ENCODE measurements at places on chromosomes 2 and 18. TPM values are rescaled to one million over a fixed set of nuclear protein-coding genes. Genes with fewer than 3 reads are reported as not detected.
A peak's percentile ranks its signal among the peaks of the same experiment; 100 is the strongest.

GRCh38 chr2:20697322-20697934, 30.5 kb downstream of the GDF7 start:
- H3K36me3 ChIP-seq, result peaks cover 3% of the 10 kb centered on the region
- H3K4me3 ChIP-seq, result no peak overlapping the region
- H3K4me1 ChIP-seq, result peaks cover 10% of the 10 kb centered on the region
- DNase-seq, result no peak

- no peak overlapping the region for H3K27ac ChIP-seq
- H3K27me3 ChIP-seq, result peaks cover 15% of the 10 kb centered on the region
- H3K4me1 ChIP-seq, result no peaks in the 10 kb centered on the region
- H3K4me3 ChIP-seq, result no peak overlapping the region
- H3K36me3 ChIP-seq, result no peaks in the 10 kb centered on the region
These were observed 47.7 kb downstream of the OSBPL6 start for GRCh38 chr2:178241844-178242551.

DNA sequence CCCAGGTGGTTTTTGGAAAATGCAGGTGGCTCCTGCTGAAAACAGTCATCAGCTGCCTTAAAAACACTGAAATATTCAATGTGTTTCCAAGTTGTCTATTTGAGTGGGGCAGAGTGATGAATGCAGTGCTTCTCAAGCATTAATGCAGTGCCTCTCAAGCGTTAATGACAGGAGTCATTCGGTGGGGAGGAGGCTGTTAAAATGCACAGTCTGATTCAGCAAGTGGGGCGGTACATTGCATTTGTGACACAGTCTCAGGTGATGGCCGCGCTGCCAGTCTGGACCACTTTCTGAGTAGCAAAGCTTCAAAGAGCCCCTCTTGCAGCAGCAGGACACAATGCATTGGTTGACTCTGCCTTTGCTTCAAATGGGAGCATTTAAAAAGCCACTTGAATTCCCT, 231.4 kb upstream of the RGPD4 start:
- H3K4me3 ChIP-seq, result no peak overlapping the region
- no peaks in the 10 kb centered on the region for H3K4me1 ChIP-seq
- DNase-seq, result no peak

DNA sequence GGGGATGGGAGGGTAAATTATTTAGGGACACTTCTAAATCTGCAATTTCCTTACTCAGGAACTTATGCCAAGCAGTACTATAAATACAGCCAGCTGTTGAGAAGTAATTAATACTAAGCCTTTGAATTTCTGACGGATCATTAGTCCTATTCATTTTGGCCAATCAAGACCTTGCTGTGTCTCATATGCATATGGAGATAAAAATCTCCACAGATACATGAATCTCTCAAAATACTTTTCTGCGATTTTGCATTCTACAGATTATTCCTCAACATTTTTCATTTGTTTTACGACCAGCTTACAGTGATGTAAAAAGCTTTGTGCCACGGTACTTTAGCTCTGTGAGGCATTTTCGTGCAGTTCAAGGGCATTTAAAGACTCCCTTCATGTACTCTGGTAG, 16.7 kb downstream of the LANCL1 start:
- no peak for DNase-seq
- peaks cover 39% of the 10 kb centered on the region for H3K36me3 ChIP-seq
- H3K27ac ChIP-seq, result no peak overlapping the region

DNA sequence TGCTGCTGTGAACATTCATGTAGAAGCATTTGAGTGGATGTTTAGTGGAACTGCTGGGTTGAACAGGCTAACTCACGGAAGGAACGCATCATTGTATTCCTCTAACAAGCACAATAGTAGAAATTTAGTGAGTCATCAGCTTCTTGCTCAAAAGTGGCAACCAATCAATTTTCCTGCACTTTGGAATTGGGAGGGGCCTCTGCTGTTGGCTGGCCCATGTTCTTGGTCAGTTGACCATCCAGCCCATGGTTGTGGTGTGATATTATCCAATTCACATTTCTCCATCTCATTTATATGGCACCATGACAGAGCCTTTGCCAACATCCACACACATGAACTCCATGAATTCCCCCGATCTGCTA, 95.0 kb downstream of the TNFRSF11A start:
- peaks cover 55% of the 10 kb centered on the region for H3K4me1 ChIP-seq
- peak overlapping the region; percentile 64 for H3K4me3 ChIP-seq

- no peak for DNase-seq
- no peaks in the 10 kb centered on the region for H3K36me3 ChIP-seq
- H3K4me1 ChIP-seq, result no peaks in the 10 kb centered on the region
- H3K27me3 ChIP-seq, result no peaks in the 10 kb centered on the region
- H3K4me3 ChIP-seq, result no peak overlapping the region
These were observed 431.5 kb upstream of the MMADHC start for GRCh38 chr2:150019063-150019462.

GRCh38 chr2:42421157-42421485, 60.1 kb upstream of the COX7A2L start:
- no peak overlapping the region for H3K4me3 ChIP-seq
- no peak overlapping the region for H3K27ac ChIP-seq
- peaks cover 9% of the 10 kb centered on the region for H3K4me1 ChIP-seq

DNA sequence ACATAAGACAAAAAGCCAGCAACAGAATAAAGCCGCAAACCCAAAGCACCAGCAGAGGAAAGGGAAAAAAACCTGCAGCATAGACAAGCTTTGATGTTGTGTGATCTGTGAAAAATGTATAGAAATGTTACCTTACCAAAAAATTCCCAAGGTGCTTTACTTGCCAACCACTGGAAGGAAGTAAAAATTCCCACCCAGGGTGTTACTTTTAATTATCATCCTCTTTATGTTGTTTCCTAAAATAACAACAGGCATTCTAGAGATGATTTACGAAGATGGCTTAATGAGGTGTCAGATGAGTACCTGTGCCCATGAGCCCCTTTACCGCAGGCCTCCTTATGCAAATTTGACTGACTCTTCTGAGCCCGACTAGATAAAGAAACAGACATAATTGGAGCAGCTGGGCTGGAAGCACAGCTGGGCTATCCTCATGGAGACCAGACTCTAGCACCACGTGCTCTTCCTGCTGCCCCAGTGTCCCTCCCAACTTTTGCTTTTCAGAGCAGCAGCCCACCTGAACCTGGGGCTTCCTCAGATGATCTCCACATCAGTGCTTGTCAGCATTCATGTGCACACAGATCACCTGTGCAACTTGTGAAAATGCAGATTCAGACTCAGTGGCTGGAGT, 41.5 kb downstream of the SRSF7 start:
- peak; percentile 64 for DNase-seq
- H3K27me3 ChIP-seq, result no peaks in the 10 kb centered on the region
- peak overlapping the region; percentile 52 for H3K4me3 ChIP-seq
- H3K27ac ChIP-seq, result peak overlapping the region; percentile 89

The GCA gene
- 14.4 TPM for total RNA-seq

- no peaks in the 10 kb centered on the region for H3K36me3 ChIP-seq
- DNase-seq, result no peak
- H3K4me1 ChIP-seq, result no peaks in the 10 kb centered on the region
- H3K4me3 ChIP-seq, result no peak overlapping the region
- no peak overlapping the region for H3K27ac ChIP-seq
These were observed 60.5 kb upstream of the PXDN start for GRCh38 chr2:1804865-1805264.

- H3K27ac ChIP-seq, result no peak overlapping the region
- no peak overlapping the region for H3K4me3 ChIP-seq
- peaks cover 3% of the 10 kb centered on the region for H3K4me1 ChIP-seq
- peaks cover 30% of the 10 kb centered on the region for H3K27me3 ChIP-seq
These were observed 11.7 kb upstream of the FHL2 start for GRCh38 chr2:105410554-105410953.

The GKN2 gene
- total RNA-seq, result not detected

- H3K4me3 ChIP-seq, result no peak overlapping the region
- no peaks in the 10 kb centered on the region for H3K4me1 ChIP-seq
- H3K27me3 ChIP-seq, result no peaks in the 10 kb centered on the region
- DNase-seq, result no peak
- H3K36me3 ChIP-seq, result no peaks in the 10 kb centered on the region
These were observed 111.7 kb upstream of the GPC1 start for GRCh38 chr2:240323601-240324291.

- peaks cover 18% of the 10 kb centered on the region for H3K27me3 ChIP-seq
- DNase-seq, result no peak
- H3K4me3 ChIP-seq, result no peak overlapping the region
- no peaks in the 10 kb centered on the region for H3K4me1 ChIP-seq
- no peaks in the 10 kb centered on the region for H3K36me3 ChIP-seq
- no peak overlapping the region for H3K27ac ChIP-seq
These were observed 396.3 kb downstream of the IRS1 start for GRCh38 chr2:226403369-226403768.

The BMP10 gene
- not detected for total RNA-seq

DNA sequence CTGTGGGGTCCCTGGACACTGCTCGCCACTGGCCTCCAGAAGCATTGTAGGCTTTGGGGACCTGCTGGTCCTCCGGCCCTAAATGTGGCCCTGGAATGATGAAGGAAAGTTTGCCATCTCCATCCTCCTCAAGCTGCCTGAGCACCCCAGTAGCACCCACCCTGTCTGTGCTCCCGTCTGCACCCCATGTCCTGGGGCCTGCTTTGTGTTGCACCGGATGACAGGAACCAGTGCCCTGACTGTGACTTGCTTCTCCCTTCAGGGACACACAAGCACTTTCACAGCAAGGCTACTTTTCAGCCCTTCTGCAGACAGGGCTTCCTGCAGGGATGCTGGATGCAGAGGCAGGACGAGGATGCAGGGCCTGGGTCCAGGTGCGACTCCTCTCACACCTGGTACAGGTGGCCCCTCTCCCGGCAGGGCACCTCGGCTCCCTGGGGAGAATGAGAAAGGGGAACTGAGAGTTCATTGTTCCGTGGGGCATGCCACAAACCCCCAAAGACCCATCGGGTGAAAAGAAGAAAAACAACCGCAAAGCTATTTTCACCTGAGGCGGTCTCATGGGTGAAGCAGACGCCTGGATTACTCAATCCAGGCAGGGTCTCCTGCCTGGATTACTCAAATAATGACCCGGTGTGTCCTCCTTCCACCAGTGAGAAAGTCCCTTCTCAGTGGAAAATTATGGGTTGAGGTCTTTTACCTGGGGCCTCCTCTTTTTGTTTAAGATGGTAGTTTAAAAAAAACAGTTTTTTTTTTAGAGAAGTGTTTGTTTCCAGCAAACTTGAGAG, 74.9 kb downstream of the LONRF2 start:
- no peaks in the 10 kb centered on the region for H3K4me1 ChIP-seq
- DNase-seq, result no peak
- H3K27me3 ChIP-seq, result peaks cover 3% of the 10 kb centered on the region
- no peak overlapping the region for H3K4me3 ChIP-seq

DNA sequence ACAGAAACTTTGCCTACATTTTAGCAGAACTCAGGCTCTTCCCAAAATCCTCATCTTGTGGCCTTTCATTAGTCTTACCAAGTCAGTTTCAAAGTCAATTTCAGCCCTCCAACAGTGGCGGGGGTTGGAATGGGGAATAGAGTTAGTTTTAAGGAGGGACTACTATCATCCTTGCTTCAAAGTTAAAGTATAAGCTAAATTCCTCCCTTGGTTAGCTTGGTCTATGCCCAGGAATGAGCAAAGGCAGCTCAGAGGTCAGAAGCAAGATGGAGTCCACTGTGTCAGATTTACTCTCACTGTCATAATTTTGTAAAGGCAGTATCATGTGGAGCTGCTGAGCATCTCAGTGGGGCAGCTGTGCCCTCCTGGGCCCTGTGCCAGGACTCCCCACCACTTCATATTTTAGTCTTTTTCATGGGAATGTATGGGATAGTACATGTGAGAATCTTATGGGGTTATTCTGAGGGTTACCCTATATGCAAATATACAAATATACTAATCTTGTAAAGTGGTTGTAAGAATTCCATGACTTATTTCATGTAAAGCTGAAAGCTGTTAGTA, 145.2 kb upstream of the MMADHC start:
- no peak overlapping the region for H3K27ac ChIP-seq
- no peaks in the 10 kb centered on the region for H3K4me1 ChIP-seq

DNA sequence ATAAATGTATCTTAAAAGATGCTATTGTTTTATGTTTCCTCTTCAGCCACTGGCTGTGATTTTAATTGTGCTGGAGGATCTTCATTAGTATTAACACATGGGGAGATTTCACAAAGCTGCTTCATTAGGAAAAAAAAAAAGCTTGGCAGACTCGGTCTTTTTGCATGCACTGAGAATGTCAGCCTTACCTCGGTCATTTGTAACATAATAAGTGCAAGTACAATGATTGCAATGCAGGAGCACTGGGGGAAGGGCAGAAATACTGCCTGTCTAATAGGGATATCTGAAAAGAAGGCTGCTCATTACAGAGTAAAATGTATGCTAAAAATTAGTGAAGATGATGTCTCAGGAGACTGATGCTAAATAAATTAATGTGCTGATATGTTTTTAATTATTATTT, 1.3 kb upstream of the BAZ2B start:
- peaks cover 25% of the 10 kb centered on the region for H3K27me3 ChIP-seq
- peaks cover 14% of the 10 kb centered on the region for H3K4me1 ChIP-seq
- no peak overlapping the region for H3K27ac ChIP-seq
- no peak for DNase-seq

DNA sequence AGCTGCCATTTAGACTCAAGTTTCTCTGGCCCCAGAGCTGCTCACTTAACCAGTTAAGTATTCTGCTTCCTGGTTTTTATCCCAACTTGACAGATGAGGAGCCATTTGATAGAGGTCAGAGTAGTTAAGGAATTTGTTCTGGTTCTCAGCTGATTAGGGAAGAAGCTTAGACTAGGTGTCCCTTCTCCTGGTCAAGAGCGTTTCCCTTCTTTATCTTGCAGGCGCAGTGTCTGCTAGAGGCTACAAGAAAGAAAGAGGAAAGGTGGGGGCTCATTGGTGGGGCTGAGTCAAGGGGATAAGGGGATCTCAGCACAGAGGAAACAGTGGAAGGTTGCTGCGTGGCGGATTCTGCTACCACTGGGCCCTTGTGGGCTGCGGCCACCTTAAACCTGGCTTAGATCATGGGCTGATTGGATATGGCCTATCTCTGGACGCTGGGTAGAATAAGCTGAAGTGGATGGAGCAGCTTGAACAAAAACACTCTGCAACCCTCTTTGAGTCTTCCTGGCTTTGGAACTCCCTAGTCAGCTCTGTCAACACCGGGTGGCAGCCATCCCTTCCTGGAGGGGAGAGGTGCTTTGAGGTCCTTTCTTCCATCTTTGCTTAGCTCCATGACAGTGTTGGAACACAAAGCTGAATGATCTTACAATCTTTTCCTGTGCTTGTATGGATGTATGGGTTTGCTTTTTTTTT, 70.8 kb downstream of the QPCT start:
- H3K4me3 ChIP-seq, result no peak overlapping the region
- no peak for DNase-seq
- no peak overlapping the region for H3K27ac ChIP-seq

DNA sequence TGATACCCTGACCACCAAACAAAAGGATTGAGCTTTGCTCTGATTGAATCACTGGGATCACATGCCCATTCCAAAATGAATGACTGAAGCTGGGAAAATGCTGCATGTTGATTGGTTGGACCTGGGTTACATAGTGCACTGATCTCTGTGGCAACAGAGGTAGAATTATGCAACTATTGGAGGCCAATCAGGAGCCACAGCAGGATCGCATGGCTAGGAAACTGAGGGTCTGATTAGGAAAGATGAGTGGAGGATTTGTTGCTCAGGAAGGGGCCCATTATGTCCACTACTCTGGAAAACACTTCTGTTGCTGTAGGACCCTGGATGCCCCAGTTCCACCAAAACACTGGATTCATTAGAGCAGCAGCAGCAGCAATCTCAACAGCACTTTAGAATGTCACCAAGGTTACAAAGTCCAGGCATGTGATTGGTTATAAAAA, 25.9 kb upstream of the SGPP2 start:
- no peaks in the 10 kb centered on the region for H3K4me1 ChIP-seq
- no peak overlapping the region for H3K4me3 ChIP-seq
- H3K36me3 ChIP-seq, result no peaks in the 10 kb centered on the region
- DNase-seq, result no peak
- H3K27ac ChIP-seq, result no peak overlapping the region
- no peaks in the 10 kb centered on the region for H3K27me3 ChIP-seq

The CNGA3 gene
- not detected for total RNA-seq

Measured in activated CD4-positive, alpha-beta T cell treated with anti-CD3 and anti-CD28 coated beads, Interleukin-2, amount 10 ng/mL, durations not matched to agents 7 days and 5 days (primary cell).